Kidney epithelial cell (primary cell): ENCODE measurements at places on chromosomes 1 and 21. TPM values are rescaled to one million over a fixed set of nuclear protein-coding genes. Genes with fewer than 3 reads are reported as not detected.

DNA sequence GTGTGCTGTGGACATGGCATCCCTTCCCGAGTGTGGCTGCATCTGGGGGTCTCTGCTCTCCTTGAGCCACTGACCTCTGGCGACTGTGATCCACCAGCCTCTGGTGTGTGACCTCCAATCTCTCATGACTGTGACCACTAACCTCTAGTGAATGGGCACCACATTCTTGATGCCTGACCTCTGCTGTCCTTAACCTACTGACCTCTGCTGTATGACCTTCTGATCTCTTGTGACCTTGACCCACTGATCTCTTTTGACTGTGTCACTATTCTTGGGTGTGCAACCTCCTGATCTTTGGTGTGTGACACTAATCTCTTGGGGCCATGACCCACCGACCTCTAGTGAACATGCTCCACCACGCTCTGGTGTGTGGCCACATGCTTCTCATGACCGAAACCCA is 45.8 kb upstream of the KDM4A start:
- DNase-seq: no peak

- DNase-seq: no peak
Measured at GRCh38 chr1:214514819-214515383, 36.5 kb downstream of the PTPN14 start.

GRCh38 chr1:94688646-94689045 is 131.5 kb upstream of the SLC44A3 start:
- no peak for DNase-seq

Gene AMY1A
- not detected in 2 replicates for total RNA-seq

Gene DMRTA2
- not detected in 2 replicates for total RNA-seq

DNA sequence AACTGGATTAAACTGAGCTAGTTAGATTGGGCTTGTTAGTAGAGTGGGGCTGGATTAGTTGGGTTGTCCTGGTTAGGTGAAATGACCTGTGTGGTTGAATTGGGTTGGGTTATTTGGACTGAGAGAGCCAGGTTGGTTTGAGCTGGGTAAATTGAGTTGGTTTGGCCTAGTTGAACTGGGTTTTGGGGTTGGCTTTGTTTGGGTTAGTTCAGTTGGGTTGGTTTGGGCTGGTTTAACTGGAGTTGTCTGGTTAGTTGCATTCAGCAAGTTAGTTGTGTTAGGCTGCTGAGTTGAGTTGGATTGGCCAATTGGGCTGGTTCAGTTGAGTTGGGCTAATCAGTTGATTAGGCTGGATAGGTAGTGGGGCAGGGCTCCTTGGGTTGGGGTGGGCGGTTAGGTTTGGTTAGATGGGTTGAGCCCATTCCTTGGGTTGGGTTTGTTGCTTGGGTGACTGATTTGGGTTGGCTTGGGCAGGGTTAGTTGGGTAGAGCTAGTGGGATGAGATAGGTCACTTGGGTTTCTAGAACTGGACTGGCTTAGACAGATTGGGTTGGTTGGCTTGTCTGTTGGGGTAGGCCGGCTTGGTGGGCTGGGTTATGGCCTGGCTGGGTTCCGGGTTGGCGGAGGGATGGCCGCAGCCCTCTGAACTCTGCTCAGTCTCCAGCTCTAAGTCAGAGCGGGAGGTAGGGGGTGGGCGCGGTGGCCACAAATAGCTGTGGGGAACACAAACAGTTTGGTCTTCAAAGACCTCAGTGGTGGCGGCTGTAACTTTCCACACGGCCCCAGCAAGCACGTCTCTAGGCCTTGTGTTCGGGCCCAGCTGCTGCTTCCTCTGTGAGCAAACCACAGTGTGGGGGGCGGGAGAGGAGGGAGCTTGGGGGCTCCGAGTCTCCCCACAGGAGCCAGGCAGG is 67.2 kb upstream of the RUNX3 start:
- DNase-seq: no peak

Gene TRIM17
- 4.6 and 6.1 TPM in 2 replicates for total RNA-seq

Gene FNDC5
- 0.08 TPM in 1 of 2 replicates, not detected in the other for total RNA-seq
